ENCODE measurements at places on chromosomes 7 and 10. TPM values are rescaled to one million over a fixed set of nuclear protein-coding genes. Genes with fewer than 3 reads are reported as not detected.

Gene SLC18A3
- 3.4 TPM for total RNA-seq

DNA sequence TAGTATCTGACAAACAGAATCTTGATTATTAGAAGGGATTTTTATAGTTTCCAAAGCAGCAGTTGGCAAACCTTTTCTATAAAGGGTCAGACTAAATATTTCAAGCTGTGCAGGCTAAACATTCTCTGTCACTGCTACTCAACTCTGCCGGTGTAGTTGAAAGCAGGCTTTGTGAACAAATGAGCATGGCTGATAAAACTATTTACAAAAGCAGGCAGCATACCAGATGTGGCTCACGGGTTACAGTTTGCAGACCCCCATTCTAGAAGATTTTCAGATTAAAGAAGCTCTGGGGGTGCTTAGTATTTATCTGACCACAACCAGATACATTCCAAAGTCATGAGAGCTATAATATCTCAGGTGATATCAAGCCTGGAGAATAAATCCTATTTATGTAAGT, 1017.5 kb downstream of the SORCS1 start:
- no peak for DNase-seq

DNA sequence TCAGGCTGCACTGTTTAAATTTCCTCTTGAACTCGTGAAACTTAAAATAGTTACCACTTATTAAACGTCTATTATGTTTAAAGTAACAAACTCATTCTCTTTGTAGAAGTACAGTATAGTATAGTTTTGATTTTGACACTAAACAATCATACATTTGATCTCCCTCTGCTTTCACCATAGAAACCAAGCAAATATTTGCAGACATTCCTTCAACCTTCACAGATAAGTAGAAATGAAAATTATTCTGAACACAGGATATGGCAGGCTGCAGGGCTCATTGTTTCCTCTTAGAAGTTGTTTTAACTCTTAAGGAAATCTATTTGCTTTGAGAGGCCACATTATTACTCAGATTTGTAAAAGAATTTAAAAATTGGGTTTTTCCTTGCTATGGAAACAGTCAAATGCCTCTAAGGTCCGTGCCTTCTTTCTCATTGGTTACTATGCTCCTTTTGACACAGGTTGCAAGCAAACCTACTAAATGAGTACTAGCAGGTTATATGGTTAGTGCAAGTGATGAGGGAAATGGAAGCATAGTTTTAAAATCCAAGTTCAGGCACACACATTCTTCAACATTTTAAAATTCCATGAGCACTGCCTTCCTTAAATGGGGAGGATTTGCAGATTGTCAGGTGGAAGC, 92.8 kb upstream of the FAM133B start:
- no peak for DNase-seq

GRCh38 chr7:130417213-130417612, 23.6 kb downstream of the CEP41 start:
- no peak for DNase-seq

Gene NUDT1
- 11.1 TPM for total RNA-seq

- no peak for DNase-seq
Observed at GRCh38 chr7:41870461-41871138, 167.7 kb upstream of the INHBA start.

Gene ZCWPW1
- 2.8 TPM for total RNA-seq

- DNase-seq: no peak
Observed at GRCh38 chr7:24974026-24974832, 5.7 kb downstream of the OSBPL3 start.

Gene EPHB6
- total RNA-seq: 11.7 TPM

Gene HELLS
- 89.3 TPM for total RNA-seq

- DNase-seq: no peak
Observed at GRCh38 chr7:142463401-142463850, 205.6 kb upstream of the PRSS58 start.

GRCh38 chr7:10592604-10593003, 381.1 kb upstream of the PHF14 start:
- no peak for DNase-seq

DNA sequence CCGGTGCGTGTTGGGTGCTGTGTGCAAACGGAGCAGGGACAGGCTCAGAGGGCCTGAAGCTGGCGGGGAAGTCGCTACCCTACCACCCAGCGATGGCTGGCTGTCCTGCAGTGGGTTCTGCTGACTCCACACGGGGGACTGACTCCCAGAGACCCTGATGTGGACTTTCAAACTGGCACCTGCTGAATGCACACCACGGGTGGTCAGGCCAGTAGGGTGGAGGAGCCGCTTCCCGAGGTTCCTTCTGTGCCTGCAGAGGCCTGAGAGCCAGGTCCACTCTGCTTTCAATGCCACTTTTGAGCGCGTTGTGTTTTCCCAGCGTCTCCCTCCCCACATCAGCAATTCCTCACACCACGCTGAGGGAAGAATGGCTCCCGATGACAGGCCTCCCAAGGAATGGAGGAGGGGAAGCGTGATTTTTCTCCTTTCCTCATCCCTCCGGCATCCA, 135.3 kb downstream of the ADARB2 start:
- DNase-seq: no peak

- peak; percentile 47 for DNase-seq
Observed at GRCh38 chr7:44893710-44894234, 8.4 kb upstream of the PURB start.

DNA sequence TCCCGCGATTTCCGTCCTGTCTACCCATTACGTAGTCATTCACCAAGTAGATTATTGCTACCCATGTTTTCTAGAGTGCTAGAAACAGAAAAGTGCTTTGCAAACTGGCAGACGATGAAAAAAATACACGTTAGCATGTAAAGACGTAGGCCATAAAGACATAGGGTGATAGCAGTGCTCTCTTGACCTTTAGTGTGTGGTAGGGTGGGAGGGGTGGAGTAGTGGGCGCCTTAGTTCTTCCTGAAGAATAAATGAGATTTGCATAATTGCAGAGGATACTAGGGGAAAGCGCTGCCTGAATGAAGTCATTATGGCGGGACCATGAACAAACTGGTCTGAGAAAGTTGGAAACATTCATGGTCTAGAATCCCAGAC, 948 bp downstream of the ZNF485 start:
- DNase-seq: no peak

Gene NEUROD6
- 35.3 TPM for total RNA-seq

GRCh38 chr10:5040010-5040673, 36.5 kb upstream of the AKR1C2 start:
- no peak for DNase-seq

Gene SNX8
- 9.9 TPM for total RNA-seq

DNA sequence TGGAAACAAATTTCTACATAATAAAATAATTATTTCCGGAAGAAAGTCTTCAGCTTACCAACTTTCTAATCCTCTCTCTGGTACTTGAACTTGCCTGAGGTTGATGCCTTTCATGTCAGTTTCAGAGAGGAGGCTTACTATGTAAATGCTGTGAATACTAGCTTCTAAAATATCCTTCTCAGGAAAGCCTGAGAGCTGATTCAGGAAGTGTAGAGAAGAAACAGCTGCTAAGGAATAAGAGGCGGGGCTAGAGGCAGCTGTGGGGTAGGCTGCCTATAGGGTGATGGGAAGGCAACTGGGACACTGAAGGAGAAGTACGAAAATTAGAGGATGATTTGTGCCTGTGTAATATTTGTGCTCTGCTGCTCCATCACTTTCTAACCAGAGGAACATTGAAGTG, 69.3 kb downstream of the AVL9 start:
- DNase-seq: no peak

GRCh38 chr7:157416011-157416410, 79.2 kb downstream of the DNAJB6 start:
- DNase-seq: no peak

Gene PLXDC2
- 59.6 TPM for total RNA-seq

GRCh38 chr10:75000748-75001321, 110.6 kb upstream of the SAMD8 start:
- DNase-seq: no peak

Gene FOXP2
- total RNA-seq: 228 TPM

GRCh38 chr10:49157229-49157628, 23.4 kb upstream of the FAM170B start:
- no peak for DNase-seq
